NCI-H82 (cell line): ENCODE measurements at places on chromosomes 3 and 15.

- no peak for DNase-seq
These were observed 50.6 kb downstream of the KBTBD8 start for GRCh38 chr3:67048715-67049074.

DNA sequence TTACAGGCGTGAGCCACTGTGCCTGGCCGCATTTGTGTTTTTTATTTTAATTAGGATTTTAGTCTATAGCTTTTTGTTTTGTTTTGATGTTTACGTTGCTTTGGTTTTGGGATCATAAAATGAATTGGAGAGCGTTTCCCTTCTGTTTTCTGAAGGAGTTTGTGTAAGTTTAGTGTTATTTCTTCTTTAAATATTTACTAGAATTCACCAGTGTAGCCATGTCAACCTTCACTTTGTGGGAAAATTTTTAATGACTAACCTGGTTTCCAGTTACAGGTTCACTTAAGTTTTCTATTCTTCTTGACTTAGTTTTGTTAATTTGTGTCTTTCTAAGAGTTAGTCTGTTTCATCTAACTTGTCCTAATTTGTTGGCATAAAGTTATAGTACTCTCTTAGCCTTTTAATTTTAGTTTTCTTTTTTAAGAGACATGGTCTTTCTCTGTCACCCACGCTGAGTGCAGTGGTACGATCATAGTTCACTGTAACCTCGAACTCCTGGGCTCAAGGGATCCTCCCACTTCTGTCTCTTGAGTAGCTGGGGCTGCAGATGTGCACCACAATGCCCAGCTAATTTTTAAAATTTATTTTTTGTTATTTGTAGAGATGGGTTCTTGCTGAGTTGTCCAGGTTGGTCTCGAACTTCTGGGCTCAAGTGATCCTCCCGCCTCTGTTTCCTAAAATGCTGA is 61.0 kb downstream of the CHD2 start:
- no peak for DNase-seq

- DNase-seq, result no peak
These were observed 49.9 kb downstream of the CLEC3B start for GRCh38 chr3:45075821-45076625.

GRCh38 chr3:124780761-124781475 is 50.7 kb downstream of the UMPS start:
- peak; percentile 89 for DNase-seq

- DNase-seq, result peak; percentile 98
These were observed 148.9 kb upstream of the IL12A start for GRCh38 chr3:159839561-159840379.

DNA sequence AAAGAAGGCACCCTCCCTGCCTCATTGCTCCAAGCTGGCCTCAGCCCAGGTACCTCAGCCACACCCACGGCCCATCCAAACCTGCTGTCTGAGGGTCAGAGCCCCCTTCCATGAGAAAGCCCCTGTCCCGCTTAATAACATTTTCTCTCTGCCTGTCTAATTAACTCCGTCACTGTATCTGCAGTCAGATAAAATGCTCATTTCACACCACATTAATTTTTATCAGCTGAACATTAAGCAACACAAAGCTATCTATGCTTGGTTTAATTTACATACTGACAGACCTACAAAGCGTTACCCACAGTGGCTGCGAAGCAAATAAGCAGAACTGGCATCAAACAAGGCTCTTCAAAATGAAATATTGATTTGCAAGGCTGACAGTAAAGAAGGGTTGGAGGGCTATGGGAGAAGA is 309.8 kb upstream of the ICE2 start:
- no peak for DNase-seq

DNA sequence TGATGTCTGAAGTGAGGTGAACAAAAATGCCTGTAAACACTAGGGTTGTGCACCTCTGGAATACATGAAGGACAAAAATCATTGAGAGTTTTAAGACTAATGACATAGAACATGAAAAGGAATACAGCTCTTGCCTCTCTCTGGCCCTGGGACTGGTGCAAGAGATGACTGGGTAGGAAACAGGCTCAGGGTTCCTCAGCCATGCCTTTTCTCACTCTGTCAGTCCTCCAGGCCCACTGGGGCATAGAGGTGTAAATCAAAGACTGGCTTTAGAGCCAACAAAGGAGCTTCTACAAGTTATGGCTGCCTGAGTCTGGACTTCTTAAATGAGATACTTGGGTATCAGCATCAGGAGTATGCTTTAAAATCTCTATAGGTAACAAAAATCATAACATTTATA is 554.7 kb upstream of the KCNMB2 start:
- DNase-seq, result no peak
